Hippocampal formation (tissue), 2 donors: ENCODE measurements at places on chromosomes 1 and 21.

- DNase-seq = no peak
Observed at GRCh38 chr1:53267761-53268160, 29.4 kb upstream of the MAGOH start.

- DNase-seq = no peak
Observed at GRCh38 chr1:59072583-59072947, 224.3 kb upstream of the FGGY start.

DNA sequence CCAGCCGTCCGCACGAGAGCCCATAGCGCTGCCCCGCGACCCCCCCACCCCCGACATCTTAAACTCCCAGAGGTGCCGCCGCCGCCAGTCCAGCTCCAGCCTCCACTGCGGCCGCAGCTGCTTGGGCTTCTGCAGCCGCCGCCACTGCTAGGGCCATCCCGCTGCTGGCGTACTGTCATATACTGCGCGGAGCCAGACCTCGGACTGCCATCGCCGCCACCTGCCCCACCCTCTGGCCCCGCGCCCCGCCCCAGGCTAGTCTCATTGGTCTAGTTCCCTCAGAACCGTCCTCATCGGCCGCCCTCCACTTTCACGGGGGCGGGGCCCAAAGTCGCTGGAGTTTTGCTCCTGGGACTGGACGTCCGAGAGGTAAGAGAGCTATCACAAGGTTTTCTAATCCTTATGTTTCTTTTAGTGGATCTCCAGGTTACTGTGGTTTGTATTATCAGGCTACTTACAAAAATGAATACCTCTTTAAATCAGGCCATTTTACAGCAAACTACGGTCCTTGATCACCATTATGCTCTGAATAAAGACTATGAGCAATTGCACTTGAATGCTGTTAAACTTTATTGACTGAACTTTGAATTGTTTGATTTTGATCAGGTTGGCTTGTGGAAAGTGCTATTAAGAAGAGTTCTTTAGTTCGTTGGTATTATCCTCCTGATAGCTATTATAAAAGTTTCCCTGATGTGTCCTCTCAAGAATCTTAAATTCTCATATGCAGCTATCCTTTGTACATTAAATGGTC lies 2.8 kb upstream of the CD1D start:
- DNase-seq = peak; percentile 74

GRCh38 chr1:46034601-46035516 lies 97.6 kb downstream of the PIK3R3 start:
- no peak for DNase-seq

DNA sequence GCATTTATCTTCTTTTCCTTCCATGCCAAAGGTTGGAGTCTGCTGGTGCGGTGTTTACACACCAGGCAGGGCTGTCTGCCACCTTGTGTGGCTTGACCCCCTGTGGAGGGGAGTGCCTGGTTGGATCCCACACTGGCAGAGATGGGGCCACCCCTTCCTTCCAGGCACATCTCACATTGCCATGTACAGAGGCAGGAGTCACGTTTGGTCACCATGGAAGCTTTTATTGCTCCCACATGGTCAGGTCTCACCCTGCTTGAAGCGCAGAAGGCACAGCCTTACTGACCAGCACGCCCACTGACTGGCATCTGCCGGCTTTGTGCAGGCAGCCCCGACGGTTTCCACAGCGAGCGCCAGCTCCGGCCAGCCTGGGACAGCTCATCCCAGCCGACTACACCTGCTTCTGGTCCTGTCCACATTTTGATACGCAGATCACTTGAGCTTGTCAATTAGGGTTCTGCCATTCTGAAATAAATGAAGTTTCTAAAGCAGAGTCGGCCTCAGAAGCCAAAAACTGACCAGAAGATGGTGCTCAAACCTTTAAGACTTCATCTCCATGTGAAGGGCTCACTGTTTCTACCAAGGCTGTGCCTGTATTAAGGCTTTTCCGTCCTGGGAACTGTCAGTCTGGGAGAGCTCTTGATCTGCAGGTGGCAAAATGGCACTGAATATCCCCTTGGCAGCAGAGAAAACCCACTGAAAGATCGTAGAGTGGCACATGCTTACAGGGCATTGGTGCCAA lies 35.6 kb upstream of the EPHA8 start:
- DNase-seq = no peak

DNA sequence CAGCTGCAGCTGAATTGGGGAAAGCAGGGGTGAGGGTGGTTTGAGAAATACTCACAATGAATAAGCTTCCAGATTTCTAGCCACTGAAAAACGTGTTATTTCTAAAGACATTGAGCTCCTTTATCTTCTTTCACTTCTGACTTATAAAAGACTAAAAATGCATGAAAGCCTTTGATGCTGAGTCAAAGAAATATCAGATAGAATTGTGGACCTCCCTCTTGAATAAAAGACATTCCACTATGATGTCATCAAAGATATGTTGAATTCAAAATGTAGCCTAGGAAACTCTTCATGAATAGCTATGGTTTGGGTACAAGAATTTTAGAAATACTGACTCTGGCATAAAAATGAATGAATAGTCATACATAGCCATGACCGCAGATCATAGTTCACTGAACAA lies 44.7 kb upstream of the COL24A1 start:
- no peak for DNase-seq

GRCh38 chr1:68782890-68783289 lies 286.0 kb upstream of the DEPDC1 start:
- DNase-seq = no peak

DNA sequence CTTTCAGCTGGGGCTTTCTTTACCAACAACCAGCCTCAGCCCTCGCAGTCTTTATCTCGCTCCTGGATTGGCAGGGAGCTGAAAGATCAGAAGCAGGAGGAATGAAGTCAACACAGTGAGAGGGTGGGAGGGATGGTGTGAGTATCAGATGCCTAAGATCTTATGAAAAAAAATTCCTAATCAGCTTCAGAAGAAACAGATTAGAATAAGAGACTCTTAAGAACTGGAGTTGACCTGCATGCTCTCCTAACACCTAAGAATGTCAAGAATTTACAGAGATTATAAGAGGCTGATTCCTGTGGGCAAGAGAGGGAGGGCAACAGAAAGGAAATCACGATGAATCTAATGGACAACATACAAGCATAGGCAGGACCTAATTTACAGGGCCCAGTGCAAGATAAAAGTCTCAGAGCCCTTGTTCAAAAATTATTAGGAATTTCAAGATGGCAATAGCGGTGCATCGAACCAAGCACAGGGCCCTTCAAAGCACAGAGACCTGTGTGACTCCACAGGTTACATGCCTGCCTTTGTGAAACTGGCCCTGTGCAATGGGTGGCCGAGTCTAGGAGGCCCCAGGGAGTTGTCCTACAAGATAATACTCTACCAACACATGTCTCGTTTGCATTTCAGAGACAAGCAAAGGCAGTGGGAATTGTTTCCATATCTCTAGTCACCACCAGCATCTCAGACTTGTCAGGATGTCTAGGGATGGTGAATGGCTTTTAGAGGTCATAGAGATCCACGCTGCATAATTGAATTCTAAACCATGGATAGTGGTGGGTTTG lies 65.3 kb upstream of the PPP2R5A start:
- DNase-seq = no peak

DNA sequence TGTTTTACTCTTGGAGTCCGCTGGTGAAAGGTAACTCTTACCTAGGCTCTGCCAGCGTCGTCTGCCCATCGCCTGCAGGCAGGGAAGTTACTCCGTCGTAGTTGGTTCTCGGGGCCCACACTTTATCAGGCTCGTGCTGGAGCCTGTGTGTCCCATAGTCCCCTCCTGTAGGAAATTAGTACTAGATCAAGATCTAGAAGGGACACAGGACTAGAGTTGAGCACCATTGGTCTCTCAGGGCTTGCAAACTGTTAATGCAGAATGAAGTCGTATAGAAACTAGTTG lies 940 bp downstream of the SRRM1 start:
- DNase-seq = no peak

DNA sequence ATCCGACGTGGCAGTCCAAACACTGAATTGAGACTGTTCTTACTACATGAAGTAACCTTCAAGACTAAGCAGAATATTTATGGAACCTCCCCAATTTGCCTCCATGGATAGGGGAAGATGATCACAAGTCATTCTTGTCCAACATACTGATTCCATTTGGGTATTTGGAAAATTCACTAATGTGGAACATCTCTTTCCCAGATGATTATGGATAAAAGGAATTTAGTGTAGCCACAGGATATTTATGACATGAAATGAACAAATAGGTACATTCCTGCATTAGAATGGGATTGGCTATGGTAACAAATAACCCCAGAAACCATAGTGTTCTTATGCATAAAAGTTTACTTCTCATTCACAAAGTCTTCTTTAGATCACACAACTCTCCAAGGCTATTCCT lies 40.2 kb upstream of the SGIP1 start:
- no peak for DNase-seq

- DNase-seq = no peak
Observed at GRCh38 chr1:182995894-182996293, 27.3 kb upstream of the LAMC1 start.

DNA sequence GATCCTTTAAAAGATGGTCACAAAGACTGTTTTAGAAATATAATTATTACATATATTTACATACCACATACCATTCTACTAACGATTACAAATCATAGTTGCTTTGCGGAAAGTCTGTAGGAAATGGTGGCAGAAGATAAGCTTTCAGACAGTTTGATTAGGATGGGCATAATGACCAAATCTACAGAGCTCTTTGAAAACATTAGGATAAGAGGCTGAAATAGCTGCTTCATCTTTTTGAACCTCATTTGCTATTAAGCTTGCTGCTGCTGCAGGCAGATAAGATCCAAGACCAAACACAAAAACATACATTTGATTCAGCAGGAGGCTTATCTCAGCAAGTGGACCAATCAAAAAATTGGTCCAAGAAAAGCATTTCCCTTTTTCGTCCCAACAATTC lies 47.1 kb downstream of the DDAH1 start:
- DNase-seq = no peak

DNA sequence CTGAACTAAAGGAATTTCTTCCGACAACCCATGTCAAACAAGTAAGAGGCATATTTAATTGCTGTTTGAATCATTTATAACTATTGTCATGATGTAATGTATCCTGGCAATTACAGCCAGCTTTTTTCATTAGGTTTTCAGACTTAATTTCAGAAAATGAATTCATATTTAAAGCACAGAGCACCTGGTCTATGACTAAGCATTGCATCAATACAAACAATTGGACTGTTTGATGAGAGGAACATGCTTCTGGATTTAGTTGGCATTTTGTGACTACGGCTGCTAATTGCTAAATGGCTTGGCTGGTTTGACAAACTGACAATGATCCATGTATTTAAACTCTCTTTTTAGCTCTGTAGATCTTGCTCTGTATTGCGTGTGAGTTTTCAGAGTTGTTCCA lies 853.4 kb downstream of the NCAM2 start:
- peak; percentile 8 for DNase-seq

GRCh38 chr21:22476726-22477646 lies 1478.8 kb downstream of the NCAM2 start:
- DNase-seq = peak; percentile 5

DNA sequence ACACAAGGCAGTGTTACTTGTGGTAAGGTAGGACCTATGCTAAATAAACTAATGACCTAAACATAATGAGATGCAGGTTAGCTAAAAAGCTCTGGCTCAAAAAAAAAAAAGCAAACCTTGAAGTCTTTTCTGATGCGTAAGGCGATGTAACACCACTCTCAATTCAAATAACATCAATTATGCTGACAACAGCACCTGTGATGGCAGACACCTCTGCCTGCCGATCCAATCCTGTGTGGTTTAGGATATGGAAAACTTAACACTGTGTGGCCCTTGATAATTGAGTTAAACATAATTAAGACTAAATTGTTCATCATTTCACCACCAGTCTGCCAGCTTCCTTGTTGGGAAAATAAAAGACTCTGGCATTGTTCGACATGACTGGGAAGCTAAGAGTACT lies 9.1 kb downstream of the RPAP2 start:
- DNase-seq = no peak

- no peak for DNase-seq
Observed at GRCh38 chr1:73537400-73537799, 660.6 kb downstream of the LRRIQ3 start.

- DNase-seq = peak; percentile 6
Observed at GRCh38 chr1:27045973-27046558, 33.4 kb upstream of the TENT5B start.

DNA sequence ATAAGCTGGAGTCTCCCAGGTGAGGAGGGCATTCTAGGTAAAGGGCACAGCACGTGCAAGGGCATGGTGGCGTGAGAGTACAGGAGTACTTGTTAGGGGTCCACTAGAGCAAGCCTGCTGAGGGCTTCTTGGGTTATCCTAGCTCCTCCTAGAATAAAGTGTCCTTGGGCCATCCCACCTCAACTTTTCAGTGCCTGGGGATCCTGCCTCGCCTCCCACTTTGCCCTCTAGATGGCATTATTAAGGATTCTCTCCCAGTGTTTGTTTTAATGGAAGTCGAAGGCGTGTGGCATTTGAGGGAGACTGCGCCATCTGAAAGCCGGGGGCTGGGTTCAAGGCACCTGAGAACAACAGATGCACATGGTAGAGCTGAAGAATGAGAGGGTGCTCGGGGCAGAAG lies 74.5 kb upstream of the SELENON start:
- DNase-seq = no peak

DNA sequence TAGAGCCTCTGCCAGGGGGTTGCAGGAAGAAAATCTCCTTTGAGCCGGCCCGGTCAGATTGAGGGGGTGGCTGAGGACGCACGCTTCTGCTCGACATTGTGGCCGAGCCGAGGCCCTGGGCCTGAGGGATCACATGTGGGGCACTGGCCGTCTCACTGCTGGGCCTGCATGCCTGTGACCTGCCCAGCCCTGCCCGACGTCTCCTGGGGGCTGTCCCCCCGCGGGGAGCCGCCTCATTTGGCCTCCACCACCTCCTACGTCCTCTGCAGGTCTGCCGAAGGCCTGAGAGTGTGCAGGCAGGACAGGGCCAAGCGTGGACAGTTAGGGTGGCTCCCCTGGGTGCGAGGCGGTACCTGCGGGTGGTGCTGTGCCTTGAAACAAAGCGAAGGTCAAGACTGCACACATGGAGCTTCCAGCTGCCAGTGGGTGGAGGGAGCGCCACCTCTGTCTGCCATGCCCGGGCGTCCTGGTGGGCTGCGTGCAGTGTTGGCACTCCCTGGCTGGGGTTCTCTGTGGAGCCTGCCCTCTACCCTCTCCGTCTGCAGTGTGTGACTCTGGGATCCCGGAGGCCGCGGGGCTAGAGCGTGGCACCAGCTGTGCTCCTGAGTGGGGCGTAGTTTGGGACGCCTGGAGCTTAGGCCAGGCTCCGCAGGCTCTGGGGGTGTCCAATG lies 51.7 kb downstream of the PCNT start:
- no peak for DNase-seq

DNA sequence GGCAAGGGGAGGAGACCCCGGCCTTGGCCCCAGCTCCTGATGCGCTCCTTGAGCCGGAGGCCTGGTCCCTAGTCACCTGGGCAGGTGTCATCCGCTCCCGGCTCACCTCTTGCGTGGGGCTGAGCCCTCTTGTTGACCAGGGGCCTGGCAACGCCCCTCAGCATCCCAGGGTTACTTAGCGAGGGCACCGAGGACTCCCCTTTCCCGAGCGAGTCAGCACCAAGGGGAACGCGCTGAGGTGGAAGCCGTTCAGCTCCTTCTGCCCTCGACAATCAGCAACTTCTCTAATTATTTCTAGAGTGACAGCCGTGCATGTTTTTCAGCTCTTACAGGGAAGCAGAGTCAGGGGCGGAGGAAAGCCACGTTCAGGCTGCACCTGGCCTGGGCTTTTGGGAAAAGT lies 522 bp downstream of the SLC45A1 start:
- no peak for DNase-seq

GRCh38 chr1:101769520-101769919 lies 227.2 kb downstream of the OLFM3 start:
- DNase-seq = no peak

- no peak for DNase-seq
Observed at GRCh38 chr1:101382135-101382534, 145.3 kb downstream of the S1PR1 start.

GRCh38 chr1:44807364-44808062 lies 362 bp upstream of the DYNLT4 start:
- DNase-seq = peak; percentile 69

GRCh38 chr1:212975111-212975918 lies 25.0 kb downstream of the VASH2 start:
- DNase-seq = no peak
